ENCODE measurements at places on chromosomes 12 and 14. TPM values are rescaled to one million over a fixed set of nuclear protein-coding genes. Genes with fewer than 3 reads are reported as not detected.

DNA sequence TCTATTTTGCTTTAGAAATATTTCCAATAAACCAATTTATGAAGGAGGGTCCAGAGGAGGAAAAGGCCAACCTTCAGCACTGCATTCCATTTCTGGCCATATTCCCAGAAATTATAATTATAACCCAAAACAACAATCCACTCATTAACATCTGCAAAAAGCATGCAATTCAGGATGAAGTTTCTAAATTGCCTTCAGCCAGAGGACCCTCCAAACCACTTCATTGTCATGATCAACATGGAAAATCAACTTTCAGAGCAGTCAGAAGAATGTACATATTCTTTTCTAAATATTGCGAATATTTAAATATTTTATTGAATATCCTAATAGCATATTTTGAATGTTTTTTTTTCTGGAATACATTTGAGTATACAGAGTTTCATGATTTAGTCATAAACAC, 332.6 kb upstream of the TMEM132C start:
- DNase-seq = no peak

The IL31 gene
- not detected for total RNA-seq

The AICDA gene
- not detected for total RNA-seq

DNA sequence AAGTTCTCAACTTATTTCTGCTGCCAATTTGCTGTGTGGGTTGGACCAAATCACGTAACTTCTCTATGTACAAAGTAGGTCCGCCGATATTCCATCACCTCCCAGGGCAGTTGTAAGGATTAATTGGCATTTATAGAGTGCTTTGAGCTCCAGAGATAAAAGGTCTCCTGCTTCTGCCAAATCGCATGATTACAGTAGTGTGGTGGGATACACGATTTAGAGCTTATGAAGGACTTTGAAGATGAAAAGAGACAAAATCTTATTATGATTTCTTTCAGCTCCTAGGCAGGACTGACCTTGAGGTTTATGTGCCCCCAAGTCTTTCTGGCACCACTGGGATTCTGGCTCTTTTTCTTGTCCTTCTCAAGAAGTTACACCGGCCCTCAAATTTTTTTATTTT, 84.7 kb downstream of the TBC1D30 start:
- DNase-seq = no peak

DNA sequence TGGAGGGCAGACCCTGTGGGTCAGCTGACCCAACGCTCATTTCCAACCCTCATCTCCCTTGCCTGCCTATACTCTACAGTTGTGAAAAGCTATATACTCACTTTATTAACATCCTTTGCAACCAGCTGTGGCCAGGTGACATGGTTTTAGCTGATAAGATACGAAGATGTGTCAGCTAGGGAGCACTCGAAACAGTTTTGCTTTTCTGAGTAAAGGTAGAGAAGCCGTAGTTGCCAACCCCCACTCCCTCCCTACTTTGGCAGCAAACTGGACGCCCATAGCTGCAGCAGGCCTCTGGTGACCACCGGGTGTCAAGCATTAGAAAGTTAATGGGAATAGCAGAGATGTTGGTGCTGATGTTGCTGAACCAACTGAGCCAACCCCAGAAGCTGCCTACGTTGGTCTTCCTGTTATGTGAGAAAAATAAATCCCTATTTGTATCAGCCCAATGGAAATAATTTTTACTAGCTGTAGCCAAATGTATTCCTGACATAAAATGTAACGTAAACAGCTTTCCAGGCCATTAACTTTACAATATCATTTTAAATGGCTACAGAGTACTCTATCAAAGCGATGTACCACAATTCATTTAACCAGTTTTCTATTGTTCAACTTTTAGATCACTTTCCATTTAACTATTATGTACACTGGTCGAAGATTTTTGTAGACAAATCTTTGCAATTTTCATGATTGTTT, 98.5 kb upstream of the TMCC3 start:
- DNase-seq = no peak

DNA sequence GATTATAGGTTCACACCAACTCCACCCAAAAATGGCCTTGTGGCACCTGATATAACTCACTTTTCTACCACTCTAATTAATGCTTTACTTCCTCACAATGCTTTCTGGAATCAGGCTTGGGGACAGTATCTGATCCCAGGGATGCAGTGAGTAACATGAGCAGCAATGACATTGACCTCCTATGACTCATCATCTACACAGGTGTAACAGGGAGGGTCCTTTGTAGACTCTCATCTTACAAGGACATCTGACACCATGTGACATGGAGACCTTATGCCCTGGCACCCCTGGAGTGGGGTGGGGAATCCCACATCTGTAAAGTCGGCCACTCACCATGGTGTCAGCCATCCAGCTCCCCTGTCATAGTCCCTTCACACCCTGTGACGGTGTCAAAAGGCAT, 586.4 kb downstream of the MED13L start:
- DNase-seq = no peak

- DNase-seq = no peak
Measured at GRCh38 chr12:11731042-11731357, 81.5 kb downstream of the ETV6 start.

GRCh38 chr12:46579474-46579873, 206.9 kb upstream of the SLC38A2 start:
- no peak for DNase-seq

The RTL1 gene
- 0.09 TPM for total RNA-seq

DNA sequence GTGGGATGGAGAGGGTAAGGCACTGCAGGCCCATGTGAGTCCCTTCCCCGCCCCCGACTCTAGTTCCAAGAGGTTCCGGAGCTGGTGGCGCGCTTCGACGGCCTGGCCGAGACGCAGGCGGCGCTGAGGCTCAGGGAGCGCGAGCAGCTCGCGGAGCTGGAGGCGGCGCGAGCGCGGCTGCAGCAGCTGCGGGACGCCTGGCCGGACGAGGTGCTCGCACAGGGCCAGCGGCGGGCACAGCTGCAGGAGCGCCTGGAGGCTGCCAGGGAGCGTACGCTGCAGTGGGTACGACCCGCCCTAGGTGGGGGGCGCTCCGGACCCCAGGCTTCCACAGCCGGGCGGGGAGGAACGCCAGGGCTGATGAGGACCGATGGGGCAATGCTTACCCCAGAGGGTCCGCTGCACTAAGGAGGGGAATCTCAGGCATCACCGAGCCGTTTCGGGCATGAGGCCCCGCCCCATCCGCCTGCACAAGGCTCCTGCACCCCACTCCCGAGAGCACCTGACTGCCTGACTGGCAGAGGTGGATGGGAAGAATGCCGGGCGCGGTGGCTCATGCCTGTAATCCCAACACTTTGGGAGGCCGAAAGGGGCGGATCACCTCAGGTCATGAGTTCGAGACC, 4.9 kb downstream of the CFAP73 start:
- DNase-seq = no peak

- no peak for DNase-seq
Measured at GRCh38 chr14:54713379-54713778, 146.5 kb downstream of the SAMD4A start.

The TMEM260 gene
- 19.7 TPM for total RNA-seq

DNA sequence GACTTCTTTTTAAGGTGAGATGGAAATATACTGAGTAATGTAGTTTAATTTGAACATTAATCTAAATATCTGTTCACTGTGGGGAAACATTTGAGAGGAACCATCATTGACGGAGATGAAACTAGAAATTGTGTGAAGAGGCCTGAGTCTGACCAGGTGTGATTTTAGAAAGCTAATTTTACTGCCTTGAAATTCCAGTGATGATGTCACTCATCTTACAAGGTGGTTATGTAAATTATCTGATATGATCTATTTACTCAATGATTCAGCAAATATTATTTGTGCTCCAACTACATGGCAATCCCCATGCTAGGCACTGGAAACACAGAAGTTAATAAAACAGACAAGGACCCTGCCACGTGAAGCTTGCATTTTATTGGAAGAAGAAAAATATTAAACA, 435.7 kb upstream of the DCN start:
- DNase-seq = no peak

DNA sequence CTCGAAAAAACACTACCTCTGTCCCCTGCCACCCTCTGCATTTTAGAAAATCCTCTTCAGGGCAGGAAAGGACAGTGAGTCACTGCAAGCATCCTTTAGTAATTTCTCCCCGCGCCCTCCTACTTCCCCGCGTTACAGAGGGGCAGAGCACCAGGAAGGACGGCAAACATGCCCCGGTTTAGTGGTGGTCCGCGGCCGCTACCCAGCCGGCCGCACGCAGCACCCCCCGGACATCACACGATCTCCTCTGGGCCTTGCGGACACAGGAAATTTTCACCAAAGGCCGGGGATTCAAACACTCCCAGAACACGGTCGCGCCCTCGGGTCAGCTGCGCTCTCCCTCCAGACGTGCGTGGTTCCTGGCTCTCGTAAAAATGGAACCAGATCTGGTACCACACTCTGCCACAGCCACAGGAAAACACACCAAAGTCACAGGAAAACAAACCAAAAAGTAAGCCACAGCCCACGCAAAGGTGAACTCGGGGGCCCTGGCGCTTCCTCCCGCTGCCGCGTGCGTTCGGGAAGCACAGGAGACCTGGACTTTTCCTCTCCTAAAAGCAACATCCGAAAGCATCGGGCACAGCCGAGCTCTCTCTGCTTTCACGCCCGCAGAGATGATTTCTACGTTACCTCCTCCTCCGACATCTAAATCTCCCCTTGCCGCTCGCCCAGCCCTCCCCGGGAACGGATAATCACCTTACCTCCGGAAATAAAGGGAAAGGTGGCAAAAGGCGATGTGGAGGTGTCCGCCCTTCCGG, 839 bp downstream of the SLC38A1 start:
- DNase-seq = no peak

The ACOT4 gene
- total RNA-seq = 0.98 TPM

The APOF gene
- not detected for total RNA-seq

GRCh38 chr12:57541001-57541400, 6.0 kb downstream of the DCTN2 start:
- no peak for DNase-seq

The SPX gene
- 0.19 TPM for total RNA-seq

The MRPL42 gene
- 121 TPM for total RNA-seq

The LRP1-AS gene
- not detected for total RNA-seq

The ANKS1B gene
- 8.4 TPM for total RNA-seq

- no peak for DNase-seq
Measured at GRCh38 chr12:112885236-112885635, 21.5 kb upstream of the OAS1 start.

The SSTR1 gene
- total RNA-seq = not detected

- DNase-seq = no peak
Measured at GRCh38 chr12:58961166-58961565, 40.9 kb upstream of the LRIG3 start.

DNA sequence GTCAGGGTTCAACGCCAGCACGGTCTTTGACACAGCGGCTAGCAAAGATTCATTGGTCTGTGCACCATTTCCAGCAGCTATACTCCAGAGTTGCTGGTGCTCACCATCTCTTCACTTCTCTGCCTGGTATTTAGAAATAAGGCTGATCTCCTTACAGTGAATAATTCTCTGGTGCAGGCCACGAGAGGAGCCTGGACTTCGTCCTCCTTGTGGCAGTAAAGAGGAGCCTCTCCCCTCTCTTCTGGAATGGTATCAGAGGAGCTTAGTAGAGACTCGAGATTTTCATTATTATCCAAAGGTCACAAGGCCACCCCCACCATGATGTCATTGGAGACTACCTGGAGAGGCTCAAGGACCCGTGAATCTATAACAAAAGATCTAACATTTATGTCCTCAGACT, 30.8 kb upstream of the BCL2L14 start:
- DNase-seq = no peak

The IL26 gene
- not detected for total RNA-seq

- no peak for DNase-seq
Measured at GRCh38 chr12:65948320-65949008, 124.2 kb downstream of the HMGA2 start.

GRCh38 chr14:74945852-74946658, 9.3 kb downstream of the PGF start:
- peak; percentile 92 for DNase-seq

The SLCO1C1 gene
- 0.36 TPM for total RNA-seq

- no peak for DNase-seq
Measured at GRCh38 chr12:51949342-51950030, 2.0 kb upstream of the ACVR1B start.

The FGF6 gene
- not detected for total RNA-seq

- no peak for DNase-seq
Measured at GRCh38 chr12:26795910-26796309, 37.1 kb downstream of the ITPR2 start.

DNA sequence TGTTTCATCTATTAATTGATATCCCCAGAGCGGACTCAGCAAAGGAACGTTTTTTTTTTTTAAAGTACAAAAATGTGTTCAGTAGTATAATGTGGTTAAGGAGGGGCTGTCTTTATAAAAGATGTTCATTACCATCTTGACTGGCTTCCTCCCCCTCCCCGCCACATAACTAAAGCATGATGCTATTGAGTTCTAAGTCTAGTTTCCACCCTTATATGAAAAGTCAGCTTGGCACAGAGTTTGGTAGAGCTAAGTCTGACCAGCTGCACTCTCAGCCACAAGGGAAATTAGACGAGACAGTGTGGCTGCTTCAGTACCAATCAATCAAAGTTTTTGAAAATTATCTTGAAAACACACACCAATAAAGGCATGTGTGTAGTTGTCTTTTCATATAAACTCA, 1.9 kb upstream of the MYBPC1 start:
- no peak for DNase-seq

- DNase-seq = no peak
Measured at GRCh38 chr14:63273129-63273528, 45.6 kb downstream of the GPHB5 start.

- DNase-seq = no peak
Measured at GRCh38 chr12:116213014-116213413, 64.5 kb downstream of the MED13L start.

The SLC6A15 gene
- 2.8 TPM for total RNA-seq

DNA sequence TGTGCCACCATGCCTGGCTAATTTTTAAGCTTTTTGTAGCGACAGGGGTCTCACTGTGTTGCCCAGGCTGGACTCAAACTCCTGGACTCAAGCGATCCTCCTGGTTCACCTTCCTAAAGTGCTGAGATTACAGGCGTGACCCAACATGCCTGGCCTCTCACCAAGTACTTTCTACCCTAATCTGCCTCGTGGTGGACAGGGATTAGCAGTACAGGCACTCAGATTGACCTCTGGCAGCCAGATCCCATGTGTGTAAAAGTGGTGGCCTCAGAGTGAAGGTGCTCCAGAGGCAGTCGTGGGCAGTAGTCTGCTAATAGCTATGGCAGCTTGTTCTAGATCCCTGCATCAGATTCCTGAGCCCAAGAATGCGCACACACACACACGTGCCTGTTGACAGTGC, 30.9 kb downstream of the MTHFD1 start:
- no peak for DNase-seq

DNA sequence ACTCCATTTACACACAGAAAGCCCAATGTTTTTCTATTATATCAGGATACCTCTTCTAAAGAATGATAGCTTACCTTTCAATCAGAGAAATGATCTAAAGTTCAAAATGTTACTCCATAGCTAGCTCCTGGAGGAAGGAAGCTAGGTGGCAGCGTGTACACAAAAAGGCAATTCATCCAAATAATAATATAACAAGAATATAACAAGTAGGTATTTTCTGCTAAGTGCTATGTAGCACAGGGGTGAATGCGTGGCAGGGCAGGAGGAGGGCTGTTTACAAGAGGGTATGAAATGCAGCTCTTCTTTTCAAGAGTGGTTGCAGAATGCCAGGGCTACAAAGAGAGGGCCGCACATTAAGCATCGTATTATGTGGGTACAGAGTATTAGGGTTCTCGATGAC, 663 bp upstream of the SNAPC1 start:
- DNase-seq = no peak

The SERPINA9 gene
- total RNA-seq = not detected
